B cell (primary cell): ENCODE measurements at places on chromosomes 16 and 17. TPM values are rescaled to one million over a fixed set of nuclear protein-coding genes. Genes with fewer than 3 reads are reported as not detected.

GRCh38 chr17:21523497-21524210 is 147.5 kb downstream of the KCNJ12 start:
- H3K27ac ChIP-seq: no peak overlapping the region
- peaks cover 17% of the 10 kb centered on the region for H3K27me3 ChIP-seq
- DNase-seq: no peak
- H3K4me3 ChIP-seq: no peak overlapping the region
- H3K36me3 ChIP-seq: no peaks in the 10 kb centered on the region
- H3K4me1 ChIP-seq: no peaks in the 10 kb centered on the region

- DNase-seq: no peak
- no peaks in the 10 kb centered on the region for H3K27me3 ChIP-seq
- H3K36me3 ChIP-seq: no peaks in the 10 kb centered on the region
- H3K4me3 ChIP-seq: no peak overlapping the region
- no peaks in the 10 kb centered on the region for H3K4me1 ChIP-seq
These were observed 282.5 kb upstream of the FOXF1 start for GRCh38 chr16:86227801-86228200.

GRCh38 chr17:4438162-4438944 is 4.6 kb downstream of the SPNS3 start:
- H3K36me3 ChIP-seq: no peaks in the 10 kb centered on the region
- H3K4me1 ChIP-seq: peaks cover 9% of the 10 kb centered on the region
- H3K27ac ChIP-seq: no peak overlapping the region
- DNase-seq: no peak
- H3K27me3 ChIP-seq: no peaks in the 10 kb centered on the region

FDXR gene
- polyA plus RNA-seq: 4.6 TPM in 2 replicates

DNA sequence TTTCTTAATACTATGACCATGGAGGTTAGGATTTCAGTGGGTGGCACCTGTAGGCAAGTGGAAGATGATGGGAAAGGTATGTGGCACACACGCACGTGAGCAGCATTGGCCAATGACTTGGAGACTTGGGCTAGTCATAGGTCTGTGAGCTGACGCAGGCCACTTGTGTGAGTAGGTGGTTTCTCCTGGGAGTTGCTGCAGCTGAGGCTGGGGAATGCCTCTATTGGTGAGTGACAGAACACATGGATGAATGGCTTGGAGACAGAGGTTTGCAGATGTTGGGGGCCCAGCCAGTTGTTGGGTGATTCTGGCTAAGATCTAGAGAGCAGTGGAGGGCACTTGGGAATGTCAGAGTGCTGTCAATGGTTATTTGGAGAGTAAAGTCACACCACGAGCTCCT is 64.1 kb downstream of the MARF1 start:
- H3K27ac ChIP-seq: no peak overlapping the region
- no peaks in the 10 kb centered on the region for H3K36me3 ChIP-seq
- no peaks in the 10 kb centered on the region for H3K27me3 ChIP-seq
- no peaks in the 10 kb centered on the region for H3K4me1 ChIP-seq
- H3K4me3 ChIP-seq: no peak overlapping the region

KRTAP29-1 gene
- polyA plus RNA-seq: 0.43 TPM in 1 of 2 replicates, not detected in the other

DNA sequence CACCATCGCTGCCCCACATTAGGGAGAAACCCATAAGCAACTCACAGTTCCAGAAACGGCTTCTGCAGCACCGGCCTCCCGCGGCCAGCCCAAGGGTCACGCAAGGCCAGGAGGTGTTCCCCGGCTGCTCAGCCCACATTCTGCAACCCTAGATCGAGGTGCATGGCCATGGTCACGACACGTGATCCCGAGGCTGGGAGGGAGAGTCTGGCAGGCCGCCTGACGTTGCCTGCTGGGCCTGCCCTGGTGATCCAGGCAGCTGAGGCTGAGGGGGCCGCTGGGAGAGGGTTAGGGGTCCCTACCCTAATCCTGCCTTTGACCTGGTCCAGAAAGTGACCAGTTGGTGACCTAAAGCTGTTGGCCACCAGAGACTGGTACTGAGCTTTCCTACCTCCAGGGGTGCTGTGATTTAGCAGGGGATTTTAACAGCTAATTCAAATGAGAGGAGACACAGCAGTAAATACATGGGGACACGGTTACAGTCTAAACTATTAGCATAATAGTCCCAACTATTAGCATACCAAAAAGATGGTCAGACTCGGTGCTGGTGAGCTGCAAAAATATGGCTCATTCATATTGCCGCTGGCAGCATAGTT is 97.4 kb upstream of the CIBAR2 start:
- no peak overlapping the region for H3K27ac ChIP-seq
- H3K36me3 ChIP-seq: no peaks in the 10 kb centered on the region
- H3K27me3 ChIP-seq: no peaks in the 10 kb centered on the region
- no peak overlapping the region for H3K4me3 ChIP-seq
- no peak for DNase-seq

- peaks cover 2% of the 10 kb centered on the region for H3K36me3 ChIP-seq
- no peak overlapping the region for H3K4me3 ChIP-seq
- H3K4me1 ChIP-seq: peaks cover 7% of the 10 kb centered on the region
- no peaks in the 10 kb centered on the region for H3K27me3 ChIP-seq
- H3K27ac ChIP-seq: no peak overlapping the region
- DNase-seq: no peak
These were observed 8.8 kb downstream of the ANKRD40CL start for GRCh38 chr17:50758524-50758923.

DNA sequence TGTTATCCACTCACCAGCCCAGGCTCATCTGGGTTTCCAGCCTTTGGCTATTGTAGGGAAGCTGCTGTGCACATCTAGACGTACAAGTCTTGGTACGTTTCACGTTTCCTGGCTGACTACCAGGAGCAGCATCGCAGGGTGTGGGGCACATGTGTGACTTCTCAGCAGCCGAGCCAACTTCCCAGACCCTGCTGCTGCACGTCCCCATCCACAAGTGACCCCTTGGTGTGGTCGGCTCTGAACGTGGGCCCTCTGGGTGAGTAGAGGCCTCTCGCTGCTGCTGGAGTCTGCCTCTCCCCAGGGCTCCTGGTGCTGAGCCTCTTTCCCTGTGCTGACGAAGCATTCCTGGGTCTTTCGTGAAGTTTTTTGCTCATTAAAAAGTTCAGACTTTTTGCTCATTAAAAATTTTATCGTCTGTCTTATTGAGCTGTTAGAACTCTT is 70.2 kb upstream of the ZNF750 start:
- no peak for DNase-seq
- peaks cover 28% of the 10 kb centered on the region for H3K4me1 ChIP-seq
- H3K36me3 ChIP-seq: peaks cover 10% of the 10 kb centered on the region
- no peaks in the 10 kb centered on the region for H3K27me3 ChIP-seq
- no peak overlapping the region for H3K4me3 ChIP-seq
- H3K27ac ChIP-seq: no peak overlapping the region

RANBP10 gene
- polyA plus RNA-seq: 26.8 and 29.0 TPM in 2 replicates

DNA sequence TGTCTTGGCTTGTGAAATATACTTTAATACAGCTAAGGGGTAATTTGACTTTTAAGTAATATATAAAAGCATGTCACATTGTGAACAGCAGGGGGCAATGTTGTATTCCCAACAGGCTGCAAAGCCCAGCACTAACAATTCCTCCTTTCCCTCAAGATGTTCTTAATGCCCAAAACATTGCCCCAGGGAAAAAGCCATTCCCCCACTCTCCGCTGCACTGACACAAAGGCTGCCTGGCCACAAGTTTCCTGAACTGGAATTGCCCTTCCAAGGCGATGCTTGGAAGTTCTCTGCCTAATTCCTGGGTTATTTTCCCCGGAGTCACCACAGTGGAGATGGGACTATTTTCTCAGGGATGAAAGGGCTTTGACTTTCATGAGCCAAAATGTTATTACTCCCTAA is 27.2 kb downstream of the CLEC16A start:
- no peaks in the 10 kb centered on the region for H3K4me1 ChIP-seq
- H3K27ac ChIP-seq: no peak overlapping the region
- peak; percentile 64 for DNase-seq
- H3K27me3 ChIP-seq: no peaks in the 10 kb centered on the region
- peaks cover 1% of the 10 kb centered on the region for H3K36me3 ChIP-seq

DNA sequence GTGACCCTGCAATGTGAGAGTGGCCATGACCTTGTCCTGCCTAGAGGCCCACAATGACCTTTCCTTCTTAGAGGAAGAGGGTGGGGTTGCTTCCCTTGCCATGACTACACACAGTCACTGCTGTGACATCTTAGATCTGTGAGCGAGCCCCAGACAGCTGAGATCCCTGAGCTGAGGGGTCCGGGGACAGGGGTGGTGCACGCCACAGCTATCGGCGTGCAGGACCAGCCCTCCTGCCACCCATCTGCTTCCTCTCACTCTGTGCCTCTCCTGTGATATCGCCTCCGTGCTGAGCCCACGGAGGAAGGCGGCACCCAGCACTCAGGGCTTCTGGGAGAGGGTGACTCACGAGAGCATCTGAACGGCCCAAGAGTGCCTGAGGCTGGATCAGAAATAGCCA is 35.2 kb downstream of the KIAA0513 start:
- DNase-seq: no peak
- H3K27ac ChIP-seq: no peak overlapping the region
- no peaks in the 10 kb centered on the region for H3K36me3 ChIP-seq
- no peak overlapping the region for H3K4me3 ChIP-seq
- no peaks in the 10 kb centered on the region for H3K27me3 ChIP-seq
- H3K4me1 ChIP-seq: peaks cover 12% of the 10 kb centered on the region

- no peaks in the 10 kb centered on the region for H3K4me1 ChIP-seq
- no peak for DNase-seq
- no peaks in the 10 kb centered on the region for H3K27me3 ChIP-seq
- no peak overlapping the region for H3K4me3 ChIP-seq
- no peak overlapping the region for H3K27ac ChIP-seq
These were observed 41.8 kb upstream of the CDH8 start for GRCh38 chr16:62077998-62078397.

ZNF624 gene
- polyA plus RNA-seq: 1.5 and 2.2 TPM in 2 replicates

DNA sequence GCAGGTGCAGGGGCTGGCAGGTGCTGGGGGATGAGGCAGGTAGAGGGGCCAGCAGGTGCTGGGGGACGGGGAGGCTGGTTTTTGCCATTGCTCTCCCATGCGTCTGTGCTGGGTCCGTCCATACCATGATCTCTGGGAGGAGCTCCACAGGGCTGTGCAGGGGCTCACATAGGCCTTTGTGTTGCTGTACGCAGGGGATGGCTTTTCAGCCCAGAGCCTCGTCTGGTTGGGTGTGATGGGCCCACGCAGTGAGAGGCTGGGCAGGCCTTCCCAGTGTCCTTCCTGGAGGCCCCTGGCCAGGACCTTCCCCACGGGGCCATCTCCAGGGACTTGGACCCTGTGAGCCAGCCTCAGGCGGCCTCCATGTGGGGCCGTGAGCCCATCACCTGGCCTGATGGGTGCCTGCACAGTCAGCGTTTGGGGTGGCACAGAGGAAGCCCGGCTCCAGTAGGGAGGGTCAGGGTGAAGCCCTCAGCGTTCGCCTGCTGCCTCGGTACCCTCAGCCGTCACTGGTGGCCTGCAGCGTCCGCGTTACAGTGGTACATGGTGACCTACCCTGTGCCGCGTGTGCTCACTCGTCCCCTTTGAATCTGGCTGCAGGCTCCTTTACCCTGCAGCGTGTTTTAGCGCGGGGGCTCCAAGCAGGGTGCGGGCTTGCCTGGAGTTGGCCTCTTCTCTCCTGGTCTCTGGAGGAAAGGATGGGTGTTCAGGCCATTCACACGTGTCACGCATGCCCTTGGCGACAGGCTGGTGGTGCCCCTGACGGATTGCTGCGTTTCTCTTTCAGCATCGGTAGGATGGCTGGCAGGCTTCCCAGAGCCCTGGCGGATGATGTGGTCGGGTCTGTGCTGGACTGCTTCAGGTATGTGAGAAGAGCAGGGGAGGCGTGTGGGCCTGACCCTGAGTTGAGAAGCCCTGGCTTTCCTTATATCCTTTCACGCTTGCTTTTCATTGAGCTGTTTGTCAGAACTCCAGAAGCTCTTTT is 30.6 kb downstream of the ZNF750 start:
- H3K36me3 ChIP-seq: no peaks in the 10 kb centered on the region
- H3K4me3 ChIP-seq: no peak overlapping the region
- H3K27ac ChIP-seq: no peak overlapping the region
- H3K4me1 ChIP-seq: no peaks in the 10 kb centered on the region
- H3K27me3 ChIP-seq: no peaks in the 10 kb centered on the region
- no peak for DNase-seq

GRCh38 chr16:89572485-89573205 is 2.9 kb upstream of the CPNE7 start:
- no peaks in the 10 kb centered on the region for H3K36me3 ChIP-seq
- no peak overlapping the region for H3K4me3 ChIP-seq
- no peak for DNase-seq
- peaks cover 26% of the 10 kb centered on the region for H3K27me3 ChIP-seq
- H3K4me1 ChIP-seq: peaks cover 29% of the 10 kb centered on the region
- H3K27ac ChIP-seq: no peak overlapping the region

CHD9NB gene
- not detected in 2 replicates for polyA plus RNA-seq

- peak; percentile 82 for DNase-seq
- no peaks in the 10 kb centered on the region for H3K4me1 ChIP-seq
- H3K27ac ChIP-seq: no peak overlapping the region
- no peak overlapping the region for H3K4me3 ChIP-seq
- no peaks in the 10 kb centered on the region for H3K27me3 ChIP-seq
- H3K36me3 ChIP-seq: no peaks in the 10 kb centered on the region
These were observed 112.4 kb downstream of the SPECC1 start for GRCh38 chr17:20121359-20122253.

GRCh38 chr16:87847785-87848675 is 21.3 kb downstream of the SLC7A5 start:
- H3K4me3 ChIP-seq: no peak overlapping the region
- DNase-seq: no peak
- H3K4me1 ChIP-seq: no peaks in the 10 kb centered on the region
- no peaks in the 10 kb centered on the region for H3K27me3 ChIP-seq
- H3K36me3 ChIP-seq: peaks cover 2% of the 10 kb centered on the region

GRCh38 chr16:17098685-17099084 is 372.1 kb downstream of the XYLT1 start:
- H3K4me3 ChIP-seq: no peak overlapping the region
- H3K27me3 ChIP-seq: no peaks in the 10 kb centered on the region
- DNase-seq: no peak

- no peak overlapping the region for H3K27ac ChIP-seq
- no peak overlapping the region for H3K4me3 ChIP-seq
- no peaks in the 10 kb centered on the region for H3K4me1 ChIP-seq
- H3K36me3 ChIP-seq: peaks cover 58% of the 10 kb centered on the region
- no peak for DNase-seq
These were observed 46.0 kb downstream of the TNRC6A start for GRCh38 chr16:24775455-24775854.

DNA sequence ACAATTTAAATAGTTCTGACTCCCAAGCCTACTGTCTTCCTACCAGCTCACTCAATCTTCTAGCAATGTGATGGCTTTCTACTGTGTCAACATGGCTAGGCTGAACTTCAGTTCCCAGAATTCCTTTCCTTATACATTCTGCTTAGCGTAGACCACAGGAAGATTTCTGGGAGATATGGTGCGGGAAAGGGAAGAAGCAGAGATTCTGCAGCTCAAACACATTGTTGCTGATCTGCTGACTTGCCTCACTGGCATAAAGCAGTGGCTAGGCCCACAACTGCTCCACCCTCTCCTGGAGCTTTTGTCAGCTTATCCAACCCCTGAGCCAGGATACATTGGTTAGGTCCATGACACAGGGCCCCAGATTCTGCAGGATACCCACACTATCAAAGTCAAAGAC is 58.8 kb downstream of the GAS7 start:
- no peak overlapping the region for H3K27ac ChIP-seq
- H3K4me1 ChIP-seq: peaks cover 4% of the 10 kb centered on the region
- no peak overlapping the region for H3K4me3 ChIP-seq
- no peaks in the 10 kb centered on the region for H3K36me3 ChIP-seq

- no peak overlapping the region for H3K4me3 ChIP-seq
- DNase-seq: peak; percentile 68
- peaks cover 34% of the 10 kb centered on the region for H3K4me1 ChIP-seq
- H3K27me3 ChIP-seq: no peaks in the 10 kb centered on the region
- H3K36me3 ChIP-seq: no peaks in the 10 kb centered on the region
These were observed 18.9 kb downstream of the XYLT1 start for GRCh38 chr16:17451843-17452242.

- DNase-seq: peak; percentile 75
- H3K36me3 ChIP-seq: peaks cover 18% of the 10 kb centered on the region
- no peak overlapping the region for H3K4me3 ChIP-seq
- no peak overlapping the region for H3K27ac ChIP-seq
- no peaks in the 10 kb centered on the region for H3K27me3 ChIP-seq
- H3K4me1 ChIP-seq: peaks cover 10% of the 10 kb centered on the region
These were observed 22.7 kb downstream of the GGA3 start for GRCh38 chr17:75238684-75239191.
